ENCODE measurements at places on chromosomes 11 and 22.
A peak's percentile ranks its signal among the peaks of the same experiment; 100 is the strongest.

GRCh38 chr11:110409174-110409573, 20.6 kb upstream of the FDX1 start:
- no peak for DNase-seq

- peak; percentile 92 for DNase-seq
These were observed at the start of gene GRAP2 for GRCh38 chr22:39900306-39901227. TSS of gene GRAP2 (plus strand) at chr22:39901084. CDS start at chr22:39947107, 46,023 bp downstream.

GRCh38 chr11:35035894-35036408, 103.0 kb upstream of the CD44 start:
- DNase-seq, result no peak

DNA sequence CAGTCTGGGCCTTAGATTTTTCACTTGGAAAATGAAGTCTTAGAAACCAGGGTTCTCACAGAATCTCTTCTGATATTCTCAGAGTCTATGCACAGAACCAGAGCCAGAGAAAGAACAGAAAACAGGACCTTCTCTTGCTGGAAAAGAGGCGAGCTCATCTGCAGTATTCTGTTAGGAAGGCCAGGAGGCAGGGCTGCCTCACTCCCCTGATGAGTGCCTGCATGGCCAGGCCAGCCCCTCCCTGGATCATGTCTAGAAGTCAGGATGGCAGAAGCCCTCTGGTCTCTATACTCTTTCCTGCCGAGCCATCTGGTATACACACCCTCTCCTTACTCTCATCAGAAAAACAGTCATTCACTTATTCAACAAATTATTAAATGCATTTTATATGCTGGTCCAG, 723 bp downstream of the OR51M1 start:
- DNase-seq, result no peak

GRCh38 chr11:105148241-105148640, 8.7 kb upstream of the CARD18 start:
- no peak for DNase-seq

DNA sequence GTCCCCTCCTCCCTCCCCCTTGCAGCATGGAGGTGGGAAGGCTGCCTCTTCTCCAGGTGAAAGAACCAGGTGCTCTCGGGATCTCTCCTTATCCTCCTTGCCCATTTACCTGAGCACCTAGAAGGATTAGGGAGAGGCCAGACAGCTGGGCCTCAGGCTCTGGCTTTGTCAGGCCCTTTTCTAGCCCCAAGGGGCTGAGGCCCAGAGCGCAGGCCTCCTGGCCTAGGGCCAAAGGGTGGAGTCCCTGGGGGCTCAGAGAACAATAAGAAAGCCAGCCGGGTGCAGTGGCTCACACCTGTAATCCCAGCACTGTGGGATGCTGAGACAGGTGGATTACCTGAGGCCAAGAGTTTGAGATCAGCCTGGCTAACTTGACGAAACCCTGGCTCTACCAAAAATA, 5.4 kb upstream of the TTLL1 start:
- no peak for DNase-seq

Measured in activated CD4-positive, alpha-beta T cell treated with anti-CD3 and anti-CD28 coated beads, Interleukin-2, Interleukin-6, amounts not matched to agents 100 ng/mL and 50 ng/mL, durations not matched to agents 16 hours and 8 hours (primary cell).